ENCODE measurements at places on chromosomes 7 and 10. TPM values are rescaled to one million over a fixed set of nuclear protein-coding genes. Genes with fewer than 3 reads are reported as not detected.

The ERVW-1 gene
- total RNA-seq = not detected

The CALHM1 gene
- not detected for total RNA-seq

The TMEM176A gene
- total RNA-seq = 0.54 TPM

The GBX1 gene
- total RNA-seq = not detected

The SPDYE1 gene
- total RNA-seq = not detected

The HIBADH gene
- 57.3 TPM for total RNA-seq

The NYAP1 gene
- total RNA-seq = 0.59 TPM

The MEOX2 gene
- total RNA-seq = 2.9 TPM

The ECHDC3 gene
- total RNA-seq = 24.9 TPM

The CCL24 gene
- not detected for total RNA-seq

The OPN4 gene
- not detected for total RNA-seq

The SVOPL gene
- total RNA-seq = not detected

The KRIT1 gene
- total RNA-seq = 41.2 TPM

The RADIL gene
- total RNA-seq = 0.19 TPM

The ADARB2 gene
- total RNA-seq = not detected

The DCLRE1C gene
- 4.8 TPM for total RNA-seq

The POP7 gene
- 22.4 TPM for total RNA-seq

The NPFFR1 gene
- not detected for total RNA-seq

The ABCA13 gene
- total RNA-seq = not detected

The UFSP1 gene
- total RNA-seq = 7.7 TPM

The TDRD1 gene
- total RNA-seq = 1.7 TPM

The ABCB4 gene
- not detected for total RNA-seq

The WDR91 gene
- total RNA-seq = 7.2 TPM

The HSPB1 gene
- 471 TPM for total RNA-seq

The UCMA gene
- not detected for total RNA-seq

The MYH16 gene
- not detected for total RNA-seq

The TBXAS1 gene
- 13.5 TPM for total RNA-seq

The SPDYE5 gene
- total RNA-seq = not detected

The UPP1 gene
- total RNA-seq = 9.7 TPM

The INSIG1 gene
- total RNA-seq = 95.4 TPM

The LMBR1 gene
- 31.8 TPM for total RNA-seq

The ZNF425 gene
- total RNA-seq = 3.5 TPM

The TMEM196 gene
- not detected for total RNA-seq

The PPIA gene
- total RNA-seq = 1,884 TPM

The PNLIPRP3 gene
- not detected for total RNA-seq

The MMP21 gene
- total RNA-seq = 0.15 TPM

The TM9SF3 gene
- 59.3 TPM for total RNA-seq

The GLI3 gene
- 12.9 TPM for total RNA-seq

The VCL gene
- 181 TPM for total RNA-seq

The PRSS37 gene
- total RNA-seq = not detected

Data from cardiac ventricle fibroblast (primary cell).